Hippocampal formation (tissue), 2 donors: ENCODE measurements at places on chromosomes 13 and 19.

GRCh38 chr13:39656325-39656677 lies 839 bp downstream of the COG6 start:
- no peak for DNase-seq

DNA sequence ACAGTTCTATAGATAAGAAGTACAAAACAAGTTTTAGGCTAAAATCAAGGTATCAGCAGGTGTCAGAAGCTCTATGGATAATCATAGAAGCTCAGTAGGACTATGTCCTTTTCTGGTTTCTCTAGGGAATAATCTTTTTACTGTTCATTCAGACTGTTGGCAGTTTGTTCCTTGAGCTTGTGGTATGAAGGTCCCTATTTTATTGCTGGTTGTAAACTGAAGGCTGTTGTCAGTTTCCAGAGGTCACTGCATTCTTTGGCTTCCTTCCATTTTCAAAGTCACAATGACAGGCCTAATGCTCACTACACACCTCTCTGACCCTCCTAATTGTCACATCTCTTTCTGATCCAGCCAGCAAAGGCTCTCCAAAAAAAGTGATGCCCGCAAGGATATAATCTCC lies 337.9 kb upstream of the EDNRB start:
- no peak for DNase-seq

- no peak for DNase-seq
Measured at GRCh38 chr13:27592865-27593264, 27.5 kb downstream of the LNX2 start.

- DNase-seq, result no peak
Measured at GRCh38 chr13:38366954-38367645, 17.4 kb downstream of the UFM1 start.

DNA sequence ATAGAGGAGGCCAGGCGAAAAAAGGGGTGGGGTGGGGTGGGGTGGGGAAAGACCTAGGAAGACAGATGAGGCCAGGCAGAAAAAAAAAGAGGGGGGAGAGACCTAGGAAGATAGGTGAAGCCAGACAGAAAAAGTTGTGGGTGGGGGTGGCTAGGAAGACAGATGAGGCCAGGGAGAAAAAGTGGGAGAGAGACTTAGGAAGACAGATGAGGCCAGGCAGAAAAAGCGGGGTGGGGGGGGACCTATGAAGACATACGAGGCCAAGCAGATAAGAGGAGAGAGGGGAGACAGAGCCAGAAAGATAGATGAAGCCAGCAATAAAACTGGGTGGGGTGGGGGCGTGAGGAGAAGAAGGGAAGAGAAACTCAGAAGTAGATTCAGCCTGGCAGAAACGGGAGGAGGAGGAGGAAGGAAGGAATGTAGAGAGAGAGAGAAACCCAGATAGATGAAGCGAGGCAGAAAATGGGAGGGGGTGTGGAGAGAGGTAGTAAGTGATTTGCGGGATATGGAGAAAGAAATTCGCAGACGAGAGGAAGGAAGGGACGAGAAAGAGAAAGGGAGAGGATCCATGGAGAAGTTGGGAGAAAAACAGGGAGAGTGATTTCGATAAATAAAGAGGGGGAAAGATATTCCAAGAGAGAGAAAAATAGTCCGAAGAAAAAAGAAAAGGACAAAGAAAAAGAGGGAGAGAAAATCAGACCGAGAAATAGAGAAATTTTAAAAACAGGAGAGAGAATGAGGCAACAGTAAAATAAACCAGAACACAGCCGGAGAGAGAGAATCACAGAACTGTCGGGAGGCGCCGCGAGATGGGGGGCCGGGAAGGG lies 12.2 kb upstream of the CACNG6 start:
- DNase-seq, result no peak

DNA sequence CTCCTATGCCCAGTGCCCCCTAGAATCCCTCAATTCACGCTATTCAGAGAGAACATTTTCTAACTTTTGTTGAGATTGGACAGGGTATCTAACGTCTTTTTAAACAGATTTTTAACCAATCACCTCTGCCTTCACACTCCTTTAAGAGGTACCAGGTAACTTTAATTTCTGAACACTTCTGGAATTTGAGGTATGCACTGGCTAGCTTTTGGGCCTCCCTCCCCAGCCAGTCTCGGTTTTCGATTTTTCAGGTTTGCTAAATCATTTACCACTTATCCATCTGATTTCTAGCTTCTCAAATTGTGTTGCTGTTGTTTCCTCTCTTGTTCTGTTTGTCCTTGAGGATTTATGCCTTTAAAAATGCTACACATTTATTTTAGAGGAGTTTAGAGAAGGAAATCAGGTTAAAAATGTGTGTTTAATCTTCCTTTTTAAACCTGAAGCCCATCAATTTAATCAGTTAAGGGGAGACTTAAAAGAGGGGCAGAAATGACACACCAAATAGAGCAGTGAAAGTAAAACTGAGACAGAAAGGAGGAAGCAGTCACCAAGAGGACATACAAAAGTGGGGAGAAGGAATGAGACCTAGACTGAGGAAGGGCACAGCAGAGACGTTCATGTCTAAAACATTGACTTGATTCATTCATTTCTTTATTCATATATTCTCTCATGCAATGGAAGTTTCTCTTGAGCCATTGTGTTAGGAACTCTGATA lies 139.6 kb upstream of the HTR2A start:
- no peak for DNase-seq

DNA sequence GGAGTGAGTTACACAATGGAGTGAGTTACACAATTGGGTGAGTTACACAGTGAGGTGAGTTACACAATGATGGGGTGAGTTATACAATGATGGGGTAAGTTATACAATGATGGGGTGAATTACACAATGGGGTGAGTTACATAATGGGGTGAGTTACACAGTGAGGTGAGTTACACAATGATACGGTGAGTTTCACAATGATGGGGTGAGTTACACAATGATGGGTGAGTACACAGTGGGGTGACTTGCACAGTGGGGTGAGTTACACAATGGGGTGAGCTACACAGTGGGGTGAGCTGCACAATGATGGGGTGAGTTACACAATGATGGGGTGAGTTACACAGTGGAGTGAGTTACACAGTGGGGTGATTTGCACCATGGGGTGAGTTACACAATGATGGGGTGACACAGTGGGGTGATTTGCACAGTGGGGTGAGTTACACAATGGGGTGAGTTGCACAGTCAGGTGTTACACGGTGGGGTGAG lies 52.5 kb upstream of the GAS6 start:
- DNase-seq, result no peak

DNA sequence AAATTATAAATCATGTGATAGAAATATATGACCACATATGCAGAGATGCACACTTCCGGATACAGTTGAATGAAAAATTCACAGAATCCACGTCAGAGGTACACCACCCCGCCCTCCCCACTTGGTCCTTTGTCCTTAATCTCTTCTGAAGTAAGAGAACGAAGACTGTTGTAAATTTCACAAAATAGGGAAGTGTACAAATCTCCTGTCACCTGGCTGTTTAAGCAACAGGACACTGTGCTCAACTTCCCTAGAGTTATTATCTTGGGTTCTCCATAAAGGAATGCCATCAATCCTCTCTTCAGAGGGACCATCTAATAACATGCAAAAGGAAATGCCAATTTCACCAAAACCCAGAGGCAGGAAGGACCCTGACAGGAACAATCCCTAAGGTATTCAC lies 10.5 kb upstream of the CEACAM6 start:
- DNase-seq, result no peak

- DNase-seq, result no peak
Measured at GRCh38 chr19:40693150-40693788, 2.8 kb upstream of the NUMBL start.

DNA sequence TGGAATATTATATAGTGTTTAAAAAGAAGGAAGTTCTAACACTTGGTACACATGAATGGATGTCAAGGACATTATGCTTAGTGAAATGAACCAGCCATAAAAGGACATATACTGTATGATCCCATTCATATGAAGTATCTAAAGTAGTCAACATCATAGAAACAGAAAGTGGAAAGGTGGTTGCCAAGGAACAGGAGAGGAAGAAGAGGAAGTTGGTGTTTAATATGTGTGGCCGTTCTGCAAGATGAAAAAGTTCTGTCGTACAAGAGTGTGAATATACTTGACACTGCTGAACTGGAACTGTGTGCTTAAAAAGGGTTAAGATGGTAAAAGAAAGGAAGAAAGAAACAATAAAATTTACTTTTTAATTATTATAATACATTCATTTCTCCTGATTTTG lies 33.1 kb upstream of the C1QTNF9 start:
- DNase-seq, result no peak

GRCh38 chr19:16372065-16372915 lies 47.7 kb downstream of the KLF2 start:
- DNase-seq, result no peak

DNA sequence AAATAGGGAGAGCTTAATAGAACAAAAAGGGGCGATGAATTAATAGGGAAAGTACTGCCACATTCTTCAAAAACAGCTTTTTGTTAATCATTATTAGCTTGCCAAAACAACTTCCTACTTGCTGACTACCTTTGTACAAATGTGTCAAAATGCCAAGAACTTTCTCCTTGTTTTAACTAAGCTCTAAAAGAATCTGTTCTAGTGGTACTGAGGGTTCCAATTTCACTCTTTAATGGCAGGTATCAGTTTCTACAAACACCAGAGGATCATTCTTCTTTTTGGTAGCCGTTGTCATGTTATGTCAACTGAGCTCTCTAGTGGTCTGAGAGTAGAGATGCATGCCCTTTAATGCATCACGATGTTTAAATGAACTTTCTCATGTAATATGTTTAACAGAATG lies 29.4 kb upstream of the FBXL3 start:
- DNase-seq, result peak; percentile 26

- DNase-seq, result no peak
Measured at GRCh38 chr19:48393559-48394330, at the start of gene GRIN2D. Gene GRIN2D, plus strand, starts transcription at chr19:48393668. Its CDS starts 4,725 bp downstream, at chr19:48398393.

DNA sequence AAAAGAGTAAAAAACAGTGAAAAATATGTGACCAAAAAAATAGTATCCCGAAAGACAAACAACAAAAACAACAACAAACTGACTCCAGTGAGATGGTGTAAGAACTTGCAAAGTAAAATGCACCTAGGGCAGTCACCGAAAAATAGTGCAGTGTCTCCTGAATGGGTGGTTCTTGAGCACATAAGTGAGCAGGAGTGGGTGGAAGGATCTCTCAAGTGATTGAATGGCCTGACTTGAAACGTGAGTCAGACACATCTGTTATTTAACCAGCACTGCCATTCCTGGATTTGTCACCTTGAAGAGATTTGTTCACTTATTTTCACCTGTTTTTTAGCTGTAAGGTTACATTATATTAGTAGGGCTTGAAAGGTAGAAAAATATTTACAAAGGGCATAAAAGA lies 3.5 kb downstream of the ZNF738 start:
- DNase-seq, result no peak

DNA sequence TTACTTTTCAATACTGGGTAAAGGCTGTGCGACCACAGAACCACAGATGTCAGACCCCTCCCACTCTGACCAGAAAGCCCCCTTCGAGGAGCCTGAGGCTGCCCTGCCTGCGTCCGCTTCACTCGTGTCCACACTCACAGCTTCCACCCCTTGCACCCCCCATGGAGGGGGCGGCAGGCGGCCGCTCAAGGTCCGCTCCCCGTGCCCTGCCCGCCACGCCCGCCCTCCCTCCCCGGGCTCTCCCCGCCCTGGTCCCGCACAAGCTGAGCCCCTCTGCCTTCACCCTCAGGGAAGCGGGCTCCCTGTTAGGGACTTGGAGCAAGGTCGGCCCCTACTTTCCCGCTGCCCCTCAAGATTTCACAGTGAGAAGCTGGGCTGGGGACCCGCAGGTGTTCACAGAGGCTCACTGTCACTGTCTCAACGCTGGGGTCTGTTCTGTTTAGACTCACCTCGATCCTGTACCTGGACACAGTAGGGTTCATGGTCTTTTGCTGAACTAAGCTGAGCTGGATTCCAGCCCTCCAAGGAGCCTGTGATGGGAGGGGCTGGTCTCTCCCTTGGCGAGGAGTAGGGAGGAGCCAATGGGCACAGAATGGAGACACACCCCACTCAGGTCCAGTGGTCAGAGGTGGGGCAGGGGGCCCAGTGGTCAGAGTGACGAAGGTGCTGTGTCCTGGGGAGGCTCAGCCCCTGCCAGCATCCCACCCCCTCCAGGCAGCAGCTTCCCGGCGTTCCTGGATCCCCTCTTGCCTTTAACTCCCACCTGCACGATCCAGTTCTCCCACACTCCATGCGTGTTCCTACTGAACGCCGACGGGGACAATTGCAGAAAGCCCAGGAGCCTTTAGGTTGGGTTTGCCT lies 69.5 kb downstream of the SPACA7 start:
- no peak for DNase-seq

DNA sequence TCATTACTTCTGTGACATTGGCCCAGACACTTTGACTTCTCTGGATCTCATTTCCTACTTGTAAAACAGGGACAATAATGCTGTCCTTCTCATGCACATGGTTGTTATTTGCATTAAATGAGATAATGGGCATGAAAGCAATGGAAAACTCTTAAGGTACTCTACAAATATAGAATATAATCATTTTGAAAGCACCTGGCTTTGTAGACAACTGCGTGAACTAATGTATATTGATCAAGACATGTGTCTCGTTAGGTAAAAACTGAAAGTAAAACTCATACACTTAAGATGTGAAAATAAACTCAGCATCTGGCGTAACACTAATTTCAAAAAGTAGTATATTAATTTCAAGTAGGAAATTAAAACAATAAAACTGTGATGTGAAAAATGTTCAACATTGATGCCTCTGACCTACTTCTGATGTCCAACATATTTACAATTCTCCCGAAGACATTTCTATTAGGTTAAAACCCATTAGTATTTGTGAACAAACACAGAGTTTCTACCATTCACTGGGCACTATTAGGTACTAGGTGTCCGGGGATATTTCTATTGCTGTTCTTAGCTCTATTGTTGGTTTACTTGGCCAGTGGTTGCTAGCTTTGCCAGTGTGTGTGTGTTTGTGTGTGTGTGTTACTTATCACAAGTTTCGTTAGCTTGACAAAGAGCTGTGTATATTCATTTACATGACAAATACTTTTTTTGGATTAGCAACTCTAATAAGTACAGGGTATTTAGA lies 220.5 kb downstream of the KCNRG start:
- DNase-seq, result no peak
